ENCODE measurements at places on chromosomes 5 and 9.

DNA sequence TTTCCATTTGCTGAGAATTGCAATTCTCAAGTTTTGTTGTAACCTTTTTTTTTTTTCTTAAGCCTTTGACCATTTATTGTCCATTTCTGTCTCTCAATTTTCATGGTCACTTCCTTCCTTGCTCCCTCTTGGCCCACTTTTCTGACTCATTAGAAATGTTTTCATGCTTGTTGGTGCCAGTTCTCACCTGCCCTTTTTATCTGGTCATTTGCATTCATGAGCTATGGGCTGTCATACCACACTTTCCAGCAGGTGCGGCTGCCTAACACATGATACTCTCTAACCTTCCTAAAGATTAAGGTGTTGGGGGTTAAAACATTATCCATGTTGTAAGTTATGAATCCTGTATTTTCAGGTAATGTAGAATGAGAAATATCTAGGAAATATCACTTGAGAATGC is 150.5 kb upstream of the TLX3 start:
- DNase-seq: no peak

GRCh38 chr5:178392931-178393394 is 160.4 kb upstream of the PHYKPL start:
- DNase-seq: no peak

DNA sequence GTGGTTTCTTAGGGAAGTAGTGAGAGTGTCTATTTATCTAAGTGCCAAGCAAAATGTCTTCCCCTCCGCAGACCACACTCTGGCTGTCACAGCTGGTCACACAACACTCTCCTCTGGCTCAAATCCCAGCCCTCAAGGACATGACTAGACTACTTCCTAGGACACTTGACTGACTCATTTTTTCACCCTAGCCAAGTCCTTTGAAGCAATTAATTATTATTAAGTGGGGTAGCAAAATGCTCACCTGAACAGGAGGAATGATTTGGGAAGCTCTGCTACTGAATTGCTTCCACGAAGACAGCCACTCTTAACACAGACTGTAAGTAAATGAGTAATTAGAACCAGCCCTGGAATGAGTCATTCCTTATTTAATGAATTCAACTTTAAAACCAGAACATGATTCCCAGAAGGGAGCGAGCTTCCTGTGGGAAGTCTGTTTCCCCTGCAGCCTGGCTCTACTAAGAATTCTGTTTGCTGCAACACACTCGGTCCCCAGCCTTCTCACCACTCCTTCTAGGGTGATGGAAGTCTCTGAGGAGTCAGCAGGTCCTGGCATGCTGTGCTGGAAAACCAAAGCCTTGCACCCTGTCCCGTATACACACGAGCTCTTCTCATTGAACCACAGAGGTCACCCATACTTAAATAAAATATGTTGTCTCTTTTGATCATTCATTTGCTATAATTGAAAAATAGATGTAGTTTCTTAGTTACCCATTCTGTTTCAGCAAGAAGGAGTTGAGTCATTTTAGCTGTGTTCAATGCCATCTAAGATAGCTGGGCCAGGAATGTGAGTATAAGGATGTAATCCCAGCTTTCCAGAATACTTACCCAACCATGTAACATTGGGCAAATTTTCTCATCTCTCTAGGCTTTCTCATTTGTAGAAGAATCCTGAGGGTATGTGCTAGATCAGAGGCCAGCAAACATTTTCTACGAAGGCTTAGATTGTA is 218.6 kb upstream of the RASEF start:
- DNase-seq: peak; percentile 71

DNA sequence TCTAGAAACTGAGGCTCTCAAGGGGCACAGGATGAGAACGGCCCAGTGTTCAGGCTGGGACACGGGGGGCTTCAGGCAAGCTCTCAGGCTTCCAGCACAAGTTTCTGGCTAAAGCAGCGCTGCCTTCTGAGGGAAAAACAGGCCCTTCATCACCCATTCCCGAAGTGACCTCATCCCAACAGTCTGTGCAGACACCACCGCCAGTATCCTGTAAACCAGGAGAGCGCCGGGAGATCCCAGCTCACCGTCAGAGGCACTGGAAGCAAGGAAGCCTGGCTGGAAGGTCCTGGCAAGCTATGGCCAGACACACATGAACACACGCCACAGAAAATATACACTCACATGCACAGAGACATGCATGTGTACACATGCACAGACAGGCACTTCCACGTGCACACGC is 8.8 kb downstream of the SLC12A7 start:
- no peak for DNase-seq

DNA sequence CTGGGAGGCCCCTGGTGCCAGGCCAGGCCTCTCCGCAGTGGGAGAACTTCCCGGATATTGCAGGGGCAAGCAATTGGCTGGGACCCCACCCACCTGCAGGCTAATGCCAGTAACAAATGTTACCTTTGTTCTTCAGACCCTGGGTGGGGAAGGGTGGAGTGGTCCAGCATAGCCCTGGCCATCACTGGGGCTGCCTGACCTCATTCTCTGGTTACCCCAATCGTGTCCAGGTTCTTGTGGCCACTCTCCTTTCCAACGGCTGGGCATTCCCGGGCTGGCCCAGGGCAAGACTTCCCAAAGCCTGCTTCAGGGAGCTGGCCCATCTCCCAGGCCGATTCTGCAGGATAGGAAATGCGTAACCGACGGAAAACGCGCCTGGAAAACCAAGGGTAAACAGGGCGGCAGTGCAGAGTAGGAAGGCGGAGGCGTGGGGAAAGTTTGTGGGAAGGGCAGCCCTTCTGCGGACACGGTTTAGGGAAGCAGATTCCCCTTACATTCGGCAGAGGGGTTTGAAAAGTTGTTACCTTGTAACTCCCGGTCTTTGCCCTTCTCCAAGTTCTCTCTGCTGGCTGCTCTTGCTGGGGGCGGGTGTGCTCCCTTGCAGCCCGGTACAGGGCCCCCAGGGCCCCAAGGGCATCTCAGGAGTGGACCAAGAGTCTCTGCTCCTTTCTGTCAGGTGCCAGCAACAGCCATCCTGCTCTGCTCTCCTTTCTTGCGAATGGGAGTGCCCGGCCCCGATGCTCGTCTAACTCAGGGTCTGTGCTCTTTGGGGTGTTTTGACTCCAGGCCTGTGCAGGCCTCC is 3.5 kb downstream of the NRARP start:
- no peak for DNase-seq

DNA sequence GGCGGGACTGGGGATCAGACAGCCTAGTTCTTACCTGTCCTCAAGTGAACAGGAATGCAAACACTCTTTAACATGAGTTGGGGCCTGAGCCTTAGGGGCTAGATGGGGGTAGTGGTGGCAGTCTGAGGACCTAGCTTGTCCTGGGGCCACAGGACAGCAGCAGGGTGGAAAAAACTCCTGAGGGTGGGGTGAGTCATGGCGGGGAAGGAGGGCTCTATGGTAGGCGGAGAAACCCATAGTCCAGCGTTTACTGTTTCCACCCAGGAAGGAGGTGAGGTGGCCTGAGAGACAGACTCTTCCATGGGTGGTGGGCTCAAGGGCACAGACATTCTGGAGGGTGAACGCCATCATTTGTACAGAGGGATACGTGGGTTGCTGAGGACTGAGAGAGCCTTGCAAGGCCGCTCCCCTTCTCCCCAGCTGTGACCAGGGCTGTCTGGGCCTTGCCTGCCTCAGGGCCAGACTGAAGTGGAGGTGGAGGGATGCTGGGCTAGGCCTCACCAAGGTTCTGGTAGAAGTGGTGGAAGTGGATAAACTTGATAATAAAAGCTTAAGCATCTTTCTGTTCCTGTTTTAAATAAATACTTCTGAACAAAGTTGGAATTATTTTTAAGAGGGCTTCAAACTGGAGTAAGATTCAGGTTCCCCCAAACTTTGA is 1.1 kb upstream of the TSPAN17 start:
- DNase-seq: no peak

DNA sequence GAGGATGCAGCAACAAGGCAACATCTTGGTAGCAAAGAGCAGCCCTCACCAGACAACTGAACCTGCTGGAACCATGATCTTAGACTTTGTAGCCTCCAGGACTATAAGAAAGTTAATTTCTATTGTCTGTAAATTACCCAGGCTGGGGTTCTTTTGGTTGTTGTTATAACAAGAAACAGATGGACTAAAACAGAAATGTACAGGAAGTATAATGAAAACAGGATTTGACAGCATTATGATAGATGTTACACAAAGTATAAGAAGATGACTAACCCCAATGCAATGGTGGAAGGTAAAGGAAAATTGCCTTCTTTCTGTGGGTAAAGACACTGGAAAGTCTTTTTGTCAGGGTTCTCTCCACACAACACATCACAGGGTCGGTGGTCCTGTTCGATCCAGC is 204.2 kb downstream of the SGCD start:
- no peak for DNase-seq

DNA sequence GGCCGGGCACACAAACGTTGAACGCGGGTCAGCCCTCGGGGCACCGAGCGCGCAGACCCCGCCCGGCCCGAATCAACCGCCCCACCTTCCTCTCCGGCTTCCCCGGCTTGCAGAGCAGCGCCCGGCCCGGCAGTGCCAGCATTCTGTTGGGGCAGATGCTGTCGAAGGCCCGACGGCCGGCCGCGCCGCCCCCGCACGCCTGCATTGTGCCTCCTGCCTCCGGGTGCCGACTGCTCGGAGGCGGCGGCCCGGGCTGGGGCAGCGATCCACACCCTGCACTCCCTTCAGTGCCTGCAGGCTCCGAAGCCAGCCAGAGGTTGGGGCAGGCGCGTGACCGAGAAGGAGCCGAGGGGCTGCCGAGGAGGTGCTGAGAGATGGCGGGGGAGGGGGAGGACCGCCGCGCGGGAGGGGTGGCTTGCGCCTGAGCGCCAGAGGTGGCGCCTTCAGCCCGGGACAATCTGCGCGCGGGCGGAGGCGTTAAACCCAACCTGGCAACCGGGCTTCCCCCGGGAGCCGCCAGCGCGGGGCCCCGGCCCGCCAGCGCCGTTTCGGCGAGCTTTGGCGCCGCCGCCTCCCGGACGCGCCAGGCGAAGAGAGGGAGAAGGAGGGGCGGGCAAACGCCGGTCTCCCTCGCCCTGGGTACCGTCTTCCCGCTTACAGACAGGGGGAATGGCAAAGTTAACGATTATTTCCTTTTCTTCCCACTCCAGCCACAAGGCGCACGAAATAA is at the start of gene MCIDAS:
Gene MCIDAS, minus strand, starts transcription at position 382 of the 730 bp plus-strand sequence. Its CDS starts 177 bp downstream, at position 205.
- DNase-seq: peak; percentile 36

GRCh38 chr5:135454946-135455345 is 2.8 kb upstream of the TIFAB start:
- DNase-seq: no peak

- peak; percentile 52 for DNase-seq
Measured at GRCh38 chr5:74546796-74547195, 93.7 kb downstream of the ENC1 start.

GRCh38 chr9:16817514-16817913 is 53.0 kb downstream of the BNC2 start:
- no peak for DNase-seq

GRCh38 chr9:92522983-92523970 is 12.5 kb downstream of the ECM2 start:
- no peak for DNase-seq

GRCh38 chr5:65191554-65192135 is 290.1 kb downstream of the ADAMTS6 start:
- no peak for DNase-seq

Data from LHCN-M2 (cell line).